ENCODE measurements at places on chromosomes 7 and 10.

DNA sequence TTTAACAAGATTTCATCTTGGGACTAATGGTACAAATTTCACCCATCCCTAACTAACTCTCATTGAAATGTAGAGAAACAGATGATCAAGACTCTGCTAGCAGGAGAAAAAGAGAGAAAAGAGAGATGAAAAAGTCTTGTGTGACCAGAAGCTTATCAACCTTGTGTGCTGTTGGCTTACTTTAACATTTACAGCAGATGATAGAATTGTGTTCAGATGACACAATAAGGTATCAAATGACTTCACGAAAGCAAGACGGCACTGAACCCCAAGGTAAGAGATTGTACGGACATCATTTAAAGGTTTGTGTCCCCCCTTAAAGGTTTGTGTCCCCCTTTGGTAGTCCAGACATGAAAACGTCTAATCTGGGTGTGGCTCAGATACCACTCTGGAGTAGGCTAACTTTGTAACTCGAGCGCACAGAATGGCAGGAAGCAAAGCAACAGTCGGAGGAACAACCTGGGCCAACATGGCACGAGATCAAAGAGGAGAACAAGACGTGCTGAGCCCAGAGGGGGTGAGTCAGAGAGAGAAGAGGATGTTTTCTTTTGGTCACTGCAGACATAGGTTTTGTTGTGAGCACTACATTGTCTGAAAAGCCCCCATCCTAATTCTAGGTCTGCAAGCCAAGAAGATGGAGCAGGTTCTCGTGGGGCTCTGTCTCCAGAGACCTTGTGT lies 10.4 kb upstream of the LMBR1 start:
- DNase-seq = peak; percentile 25

- DNase-seq = peak; percentile 97
Measured at GRCh38 chr7:114889646-114890285, 32.1 kb upstream of the MDFIC start.

GRCh38 chr10:11170993-11171851 lies 153.6 kb downstream of the CELF2 start:
- DNase-seq = no peak

DNA sequence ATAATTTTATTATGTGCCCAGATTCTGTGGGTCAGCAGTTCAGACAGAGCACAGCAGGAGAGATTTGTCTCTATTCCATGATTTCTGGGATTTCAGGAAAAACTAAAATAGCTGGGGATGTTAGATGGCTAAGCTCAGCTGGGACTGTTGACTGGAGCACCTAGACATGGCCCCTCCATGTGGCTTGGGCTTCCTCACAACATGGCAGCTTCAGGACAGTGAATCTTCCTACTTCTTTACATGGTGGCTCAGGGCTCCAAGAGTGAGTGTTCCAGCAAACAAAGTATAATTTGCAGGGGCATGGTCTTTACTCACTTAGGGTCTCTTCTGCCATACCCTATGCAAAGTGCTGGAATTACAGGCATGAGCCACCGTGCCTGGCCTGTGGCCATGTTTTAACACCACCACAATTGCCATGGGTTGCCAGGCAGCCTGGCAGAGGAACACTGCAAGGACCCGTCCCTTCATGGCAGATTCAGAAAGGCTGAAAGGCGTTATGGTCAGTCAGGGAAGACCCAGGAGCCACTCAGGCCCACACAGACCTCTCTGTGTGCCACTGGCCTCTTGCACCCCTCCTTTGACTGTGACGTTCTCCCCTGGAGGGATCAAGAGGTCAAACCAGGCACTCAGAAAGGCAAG lies 50.8 kb upstream of the ZMIZ1 start:
- DNase-seq = no peak

GRCh38 chr7:133575726-133576440 lies 323.0 kb downstream of the EXOC4 start:
- peak; percentile 40 for DNase-seq

Measured in fibroblast of skin of right biceps (primary cell).